T1000 (cell line): ENCODE measurements at places on chromosomes 1 and 21.

- no peak for DNase-seq
These were observed 20.9 kb downstream of the RCAN1 start for GRCh38 chr21:34593954-34594531.

DNA sequence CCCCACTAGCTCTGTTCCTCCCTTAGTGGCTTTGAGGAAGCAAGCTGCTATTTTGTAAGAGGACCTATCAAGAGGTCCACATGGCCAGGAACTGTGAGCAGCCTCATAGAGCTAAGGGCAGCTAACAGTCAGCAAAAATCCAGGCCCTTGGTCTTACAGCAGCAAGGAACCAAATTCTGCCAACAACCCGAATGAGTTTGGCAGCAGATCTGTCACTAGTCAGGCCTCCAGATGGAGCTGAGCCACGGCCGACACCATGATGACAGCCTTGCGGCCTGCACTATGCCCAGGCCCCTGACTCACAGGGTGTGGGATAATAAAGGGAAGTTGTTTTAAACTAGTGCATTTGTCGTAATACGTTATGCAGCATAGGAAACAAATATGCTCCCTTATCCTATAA, 28.0 kb upstream of the H3-3A start:
- peak; percentile 46 for DNase-seq

DNA sequence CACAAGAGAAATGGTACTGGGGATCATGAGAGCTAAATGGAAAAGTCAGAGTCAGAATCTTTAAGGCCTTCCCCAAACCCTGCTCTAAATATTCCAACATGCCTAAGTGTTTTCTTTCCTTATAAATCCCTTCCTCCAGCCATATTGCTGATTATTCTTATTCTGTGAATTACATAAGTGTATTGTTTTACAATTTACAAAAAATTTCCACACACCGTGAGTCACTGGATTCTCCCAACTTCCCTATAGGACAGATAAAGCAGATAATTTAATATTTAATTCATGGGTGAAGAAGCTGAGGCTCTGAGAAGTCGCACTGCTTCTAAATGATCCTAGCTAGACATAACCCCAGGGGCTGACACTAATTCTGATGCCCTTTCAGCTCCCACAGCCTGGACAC, 243.3 kb upstream of the JUN start:
- DNase-seq: no peak

GRCh38 chr1:1629430-1630190, 2.4 kb upstream of the MMP23B start:
- no peak for DNase-seq

DNA sequence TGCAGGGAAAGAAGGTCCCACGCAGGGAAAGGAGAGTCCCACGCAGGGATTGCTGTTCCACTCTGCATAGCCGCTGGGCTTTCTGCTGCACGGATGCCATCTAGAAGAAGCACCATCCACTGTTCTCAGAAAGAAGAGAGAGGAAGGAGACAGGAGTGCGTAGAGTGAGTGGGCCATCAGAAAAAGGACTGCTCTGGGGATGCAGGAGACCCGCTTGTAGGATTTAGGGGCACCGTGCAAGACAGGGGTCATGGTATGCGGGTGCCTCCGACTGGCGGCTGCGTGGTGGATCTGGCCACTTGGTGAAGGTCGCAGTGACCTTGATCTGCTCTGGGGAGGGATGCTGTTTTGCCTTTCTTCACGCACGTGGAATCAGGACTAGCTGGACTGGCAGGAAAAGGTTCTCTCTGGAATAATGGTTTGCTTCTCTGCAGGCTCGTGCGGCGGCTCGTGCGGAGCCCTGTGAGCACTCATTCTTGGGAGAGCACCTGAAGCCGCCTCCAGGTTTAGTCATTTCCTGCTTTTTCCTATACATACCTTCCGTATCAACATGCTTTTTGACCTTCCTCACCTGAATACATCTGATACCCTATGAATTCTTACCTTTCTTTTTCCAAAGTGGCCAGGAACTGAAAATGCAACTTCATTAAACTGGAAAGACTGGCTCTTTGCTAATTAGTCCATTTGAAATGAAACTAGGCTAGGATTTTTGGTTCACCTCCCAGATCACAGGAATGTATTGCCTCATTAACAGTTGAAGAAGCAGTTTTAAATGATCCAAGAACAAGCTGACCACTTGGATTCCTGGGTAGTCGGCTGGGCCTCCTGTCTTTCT, 181.6 kb downstream of the KIF26B start:
- no peak for DNase-seq

DNA sequence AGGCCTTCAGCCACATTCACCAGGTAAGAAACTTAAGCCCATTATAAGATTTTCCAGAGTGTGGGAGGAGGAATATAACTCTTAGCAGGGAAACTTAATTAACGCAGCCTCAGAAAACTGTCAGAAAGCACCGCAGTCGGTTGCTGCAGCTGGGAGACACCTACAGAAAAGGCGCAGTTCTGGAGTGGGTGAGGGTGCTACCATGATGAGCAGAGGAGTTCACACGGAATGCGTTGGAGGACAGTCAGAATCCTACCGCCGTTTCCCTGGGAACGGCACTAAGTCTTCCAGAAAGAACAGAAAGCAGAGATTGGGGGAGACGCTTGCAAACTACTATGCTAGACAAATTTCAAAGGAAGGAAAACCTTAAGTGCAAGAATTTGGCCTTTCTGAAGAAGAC, 6.4 kb downstream of the ACTN2 start:
- no peak for DNase-seq

DNA sequence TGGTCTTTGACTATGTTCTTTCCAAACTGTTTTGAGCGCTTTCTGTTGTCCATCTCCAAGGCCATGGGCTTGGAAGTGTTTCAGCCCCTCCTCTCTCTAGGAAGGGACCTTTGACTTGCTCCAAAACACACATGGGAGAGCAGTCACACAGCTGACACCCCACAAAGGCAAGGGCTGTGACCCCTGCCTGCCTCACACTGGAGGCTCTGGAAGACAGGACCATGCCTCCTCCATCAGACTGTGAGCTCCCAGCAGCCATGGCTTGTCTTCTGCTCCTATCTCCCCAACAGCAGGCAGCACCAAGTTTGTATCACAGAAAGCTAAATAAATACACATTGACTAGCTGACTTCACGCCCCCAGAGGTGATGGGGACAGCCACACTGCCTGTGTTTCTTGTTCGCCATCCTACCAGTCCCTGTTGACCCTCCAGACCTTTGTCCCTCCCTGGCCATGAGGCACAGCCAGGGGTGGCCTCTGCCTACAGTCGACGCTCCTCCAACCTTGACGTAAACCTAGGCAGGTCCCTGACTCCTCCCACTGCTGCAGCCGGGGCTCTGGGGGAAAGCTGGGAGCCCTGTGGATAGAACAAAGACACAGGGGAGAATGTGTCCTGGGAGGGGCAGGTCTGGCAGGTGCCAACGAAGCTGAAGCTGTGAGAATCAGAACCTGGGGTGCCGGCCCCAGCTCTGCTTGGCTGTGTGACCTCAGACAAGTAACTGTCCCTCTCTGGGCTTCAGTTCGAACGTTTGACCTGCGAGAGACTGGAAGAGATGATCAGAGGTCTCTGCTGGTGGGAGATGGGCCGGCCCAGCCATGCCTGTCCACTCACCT, 4.8 kb downstream of the PLA2G2F start:
- no peak for DNase-seq

- no peak for DNase-seq
These were observed 406.7 kb downstream of the DISC1 start for GRCh38 chr1:232033285-232033684.

GRCh38 chr1:36411674-36412648, 14.3 kb upstream of the LSM10 start:
- DNase-seq: no peak

- no peak for DNase-seq
These were observed 2.8 kb upstream of the EFCAB14 start for GRCh38 chr1:46721686-46722205.

DNA sequence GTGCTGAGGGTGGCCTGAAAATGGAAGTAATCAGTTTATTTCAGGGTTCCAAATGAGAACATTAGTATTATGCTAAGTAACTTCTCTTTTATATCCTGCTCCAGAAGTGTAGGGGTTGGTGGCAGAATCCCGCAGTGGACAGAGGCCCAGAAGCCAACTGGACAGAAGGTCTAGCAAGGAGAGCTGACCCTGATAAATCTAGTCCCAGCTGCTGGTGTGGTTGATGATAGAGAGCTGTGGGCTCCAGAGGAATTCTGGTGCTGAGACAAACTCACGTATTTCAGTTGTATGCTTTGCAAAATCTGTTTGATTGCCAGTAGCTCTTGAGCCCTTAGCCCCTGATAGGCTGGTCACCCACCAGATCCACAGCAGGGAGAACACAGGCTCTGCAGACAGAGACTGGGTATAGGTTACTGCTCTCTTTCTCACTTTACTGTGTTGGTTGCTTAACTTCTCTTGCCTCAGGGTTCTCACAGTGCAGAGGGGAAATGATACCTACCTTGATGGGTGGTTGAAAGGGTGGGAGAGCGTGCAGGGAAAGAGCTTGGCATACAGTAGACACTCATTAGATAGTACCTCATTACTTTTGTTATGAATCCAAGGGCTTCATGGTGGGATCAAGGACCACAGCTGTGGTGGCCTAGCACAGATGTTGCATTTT, 29.6 kb upstream of the CACNA1E start:
- DNase-seq: no peak

DNA sequence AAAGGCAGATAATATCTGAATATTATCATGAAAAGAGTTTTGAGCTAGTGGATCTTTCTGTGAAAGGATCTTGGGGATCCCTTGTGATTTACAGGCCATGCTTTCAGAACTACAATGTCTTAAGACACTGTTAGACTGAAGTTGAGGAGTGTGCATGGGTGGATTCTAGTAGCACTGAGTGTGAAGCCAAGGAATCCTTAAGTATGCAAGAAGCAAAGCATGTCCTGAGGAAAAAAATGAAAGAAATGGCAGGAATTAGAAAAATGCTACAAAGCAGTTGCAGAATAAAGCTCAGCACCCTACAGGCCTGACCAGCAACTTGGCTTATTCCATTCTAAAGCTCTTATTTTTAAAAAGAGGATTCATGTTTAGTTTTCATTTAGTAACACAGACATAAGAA, 11.9 kb downstream of the STX6 start:
- no peak for DNase-seq

GRCh38 chr1:42171679-42172266, 7.2 kb upstream of the GUCA2A start:
- no peak for DNase-seq

GRCh38 chr1:93579891-93580290, 101.7 kb downstream of the BCAR3 start:
- DNase-seq: no peak

GRCh38 chr1:88394958-88395357, 289.1 kb upstream of the PKN2 start:
- DNase-seq: no peak

DNA sequence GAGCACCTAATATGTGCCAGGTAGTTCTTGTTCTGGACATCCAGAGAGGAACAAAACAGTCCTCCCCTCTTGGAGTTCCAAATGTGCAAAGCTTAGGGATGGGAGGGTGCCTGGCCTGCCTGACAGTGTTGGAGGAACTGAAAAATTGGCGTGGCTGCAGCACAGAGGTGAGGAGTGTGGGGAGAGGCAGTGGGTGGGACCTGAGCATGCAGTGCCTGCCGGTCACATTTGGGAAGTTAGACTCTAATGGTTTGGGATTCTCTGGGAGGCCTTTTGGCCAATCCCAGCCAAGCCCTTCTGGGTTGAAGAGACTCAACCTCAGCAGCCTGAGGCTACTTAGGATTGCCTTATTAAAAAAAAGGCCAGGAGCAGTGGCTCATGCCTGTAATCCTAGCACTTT, 2.3 kb upstream of the TCEA3 start:
- DNase-seq: no peak

- DNase-seq: peak; percentile 67
These were observed 41.0 kb downstream of the TGFBR3 start for GRCh38 chr1:91844862-91845528.

DNA sequence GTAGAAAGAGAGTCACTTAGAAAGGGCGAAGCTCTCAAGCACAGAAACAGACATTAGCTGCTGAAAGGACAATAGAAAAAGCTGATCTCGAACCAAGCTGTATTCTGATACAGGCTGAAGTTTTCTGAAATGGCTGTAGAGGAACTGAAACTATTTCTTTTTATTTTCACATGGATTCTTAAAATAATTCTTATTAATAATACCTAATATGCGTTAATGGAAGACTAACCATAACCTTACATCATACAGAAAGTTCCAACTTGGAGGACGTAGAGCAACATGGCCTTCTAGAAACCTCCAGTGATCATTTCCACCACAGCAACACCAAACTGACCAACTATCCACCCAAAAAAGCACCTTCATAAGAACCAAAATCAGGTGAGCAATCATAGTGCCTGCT, 52.8 kb upstream of the ACADM start:
- no peak for DNase-seq

DNA sequence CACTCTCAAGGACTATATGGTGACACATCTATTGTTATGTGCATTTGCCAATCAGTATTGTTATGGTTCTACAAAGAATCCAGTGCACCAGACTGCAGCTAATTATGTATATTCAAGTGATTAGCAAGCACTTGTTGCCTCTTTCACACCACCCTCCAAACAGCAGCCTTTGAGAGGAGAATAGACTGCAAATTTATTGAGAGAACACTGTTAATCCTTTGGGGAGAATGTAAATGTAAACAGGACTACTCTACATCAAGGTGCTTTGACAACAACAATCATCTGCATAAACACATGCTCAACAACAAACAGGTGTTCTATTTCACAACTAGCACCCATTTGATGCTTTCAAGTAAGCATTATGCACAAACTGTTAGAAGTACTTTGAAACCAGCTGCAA, 117.4 kb downstream of the AKT3 start:
- DNase-seq: no peak

GRCh38 chr1:242083742-242084141, 84.8 kb upstream of the MAP1LC3C start:
- DNase-seq: no peak

DNA sequence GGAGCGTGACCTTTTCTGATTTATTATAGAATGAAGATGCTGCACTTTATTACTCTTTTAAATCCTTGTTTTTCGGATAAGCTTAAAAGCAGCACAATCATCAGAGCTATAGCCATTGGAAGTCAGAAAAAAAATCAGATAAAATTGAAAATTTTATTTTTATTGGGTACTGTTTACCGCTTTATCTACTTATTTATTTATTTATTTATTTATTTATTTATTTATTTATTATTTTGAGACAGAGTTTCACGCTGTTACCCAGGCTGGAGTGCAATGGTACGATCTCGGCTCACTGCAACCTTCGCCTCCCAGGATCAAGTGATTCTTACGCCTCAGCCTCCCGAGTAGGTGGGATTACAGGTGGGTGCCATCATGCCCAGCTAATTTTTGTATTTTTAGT, 83.1 kb upstream of the CHRM3 start:
- no peak for DNase-seq

GRCh38 chr1:59819566-59820438, 5.1 kb downstream of the HOOK1 start:
- DNase-seq: no peak

GRCh38 chr1:87644579-87645190, 316.0 kb downstream of the LMO4 start:
- no peak for DNase-seq

- DNase-seq: no peak
These were observed 49.4 kb upstream of the DESI2 start for GRCh38 chr1:244603498-244603897.

- no peak for DNase-seq
These were observed 20.2 kb upstream of the ZMYM1 start for GRCh38 chr1:35058988-35059387.
